Right cardiac atrium (tissue), 5 donors: ENCODE measurements at places on chromosomes 16 and 17.

GRCh38 chr17:50918933-50919296 is 52.8 kb upstream of the TOB1 start:
- DNase-seq = no peak

DNA sequence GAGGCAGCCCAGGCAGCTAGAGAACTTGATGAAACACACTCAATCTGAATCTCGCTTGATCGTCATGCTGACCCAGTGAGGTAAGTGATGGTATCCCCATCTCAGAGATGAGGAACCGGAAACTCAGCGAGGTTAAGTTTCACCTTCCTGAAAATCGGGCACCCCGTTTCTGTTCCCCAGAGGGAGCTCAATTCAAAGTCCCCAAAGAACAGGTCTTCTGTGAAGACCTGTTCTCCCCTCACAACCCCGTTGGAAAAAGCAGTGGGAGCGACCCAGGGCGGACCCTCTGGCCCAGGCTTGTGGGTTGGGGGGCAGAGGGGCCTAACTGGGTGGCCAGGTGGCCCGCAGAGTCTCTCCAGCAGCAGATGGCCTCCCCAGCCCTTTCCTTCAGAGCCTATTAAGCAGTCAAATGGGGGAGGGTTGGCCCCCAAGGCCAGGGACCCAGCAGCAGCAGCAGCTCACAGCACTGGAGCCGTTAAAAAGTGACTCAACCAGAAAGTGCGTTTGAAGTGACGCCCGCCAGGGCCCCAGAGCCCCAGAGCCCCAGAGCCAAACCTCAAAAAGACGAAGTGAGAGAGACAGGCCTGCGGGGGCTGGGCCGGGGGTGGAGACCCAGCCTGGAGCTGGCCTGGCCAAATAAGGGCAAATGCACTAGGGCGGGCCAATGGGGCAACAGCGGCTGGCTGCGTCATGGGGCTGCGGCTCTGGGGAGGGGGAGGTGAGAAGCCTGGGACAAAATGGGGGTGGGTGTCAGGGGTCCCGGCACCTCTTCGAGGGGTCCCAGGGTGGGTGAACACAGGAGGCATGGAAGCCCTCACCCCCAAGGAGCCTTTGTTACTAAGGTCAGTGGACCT is 9.2 kb upstream of the TSPOAP1 start:
- peak; percentile 92 for DNase-seq

DNA sequence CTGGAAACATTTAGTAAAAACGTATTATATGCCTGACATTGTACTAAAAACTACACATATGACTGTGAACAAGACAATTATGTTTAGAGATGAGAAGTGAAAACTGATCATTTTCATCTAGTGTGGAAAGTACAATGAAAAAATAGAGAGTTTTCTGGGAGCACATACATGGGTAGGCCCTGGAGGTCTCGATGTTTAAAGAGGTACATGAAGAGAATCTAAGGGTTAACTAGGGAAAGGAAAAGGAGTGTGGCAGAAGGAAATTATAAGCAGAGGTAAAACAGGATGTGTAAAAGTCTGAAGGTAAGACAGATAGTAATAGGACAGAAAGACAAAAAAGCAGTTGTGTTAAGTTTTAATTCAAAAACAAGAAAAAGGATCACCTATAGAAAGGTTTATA is 113.7 kb downstream of the USP32 start:
- no peak for DNase-seq

GRCh38 chr16:28151180-28151579 is 60.6 kb downstream of the XPO6 start:
- DNase-seq = no peak

GRCh38 chr16:15031586-15031985 is 24.3 kb downstream of the NTAN1 start:
- DNase-seq = no peak

DNA sequence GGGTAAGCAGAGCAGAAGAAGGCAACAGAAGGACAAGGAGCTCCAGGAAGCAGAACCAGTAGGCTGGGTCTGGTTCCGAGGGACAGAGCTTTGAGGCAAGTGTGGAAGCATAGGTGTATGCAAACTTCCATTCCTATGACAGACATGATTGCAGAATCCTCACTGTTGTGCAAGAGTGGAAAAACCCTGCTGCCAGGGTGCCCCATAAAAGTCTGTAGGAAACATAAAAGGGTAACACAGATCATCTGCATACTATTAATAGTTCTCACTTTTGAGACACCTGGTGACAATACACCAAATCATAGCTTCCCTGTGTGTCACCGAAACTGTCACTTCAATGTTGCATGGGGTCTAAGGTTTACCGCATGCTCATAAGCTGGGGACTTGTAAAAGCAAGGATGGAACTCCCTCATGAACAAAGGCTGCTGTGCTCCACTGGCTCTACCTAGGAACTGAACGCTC is 39.7 kb downstream of the ARHGAP17 start:
- no peak for DNase-seq

- DNase-seq = no peak
These were observed 17.3 kb downstream of the TAC4 start for GRCh38 chr17:49830605-49831004.

GRCh38 chr17:48308581-48308980 is 121.4 kb downstream of the SKAP1 start:
- no peak for DNase-seq

GRCh38 chr16:87165885-87166284 is 151.3 kb downstream of the C16orf95 start:
- no peak for DNase-seq

DNA sequence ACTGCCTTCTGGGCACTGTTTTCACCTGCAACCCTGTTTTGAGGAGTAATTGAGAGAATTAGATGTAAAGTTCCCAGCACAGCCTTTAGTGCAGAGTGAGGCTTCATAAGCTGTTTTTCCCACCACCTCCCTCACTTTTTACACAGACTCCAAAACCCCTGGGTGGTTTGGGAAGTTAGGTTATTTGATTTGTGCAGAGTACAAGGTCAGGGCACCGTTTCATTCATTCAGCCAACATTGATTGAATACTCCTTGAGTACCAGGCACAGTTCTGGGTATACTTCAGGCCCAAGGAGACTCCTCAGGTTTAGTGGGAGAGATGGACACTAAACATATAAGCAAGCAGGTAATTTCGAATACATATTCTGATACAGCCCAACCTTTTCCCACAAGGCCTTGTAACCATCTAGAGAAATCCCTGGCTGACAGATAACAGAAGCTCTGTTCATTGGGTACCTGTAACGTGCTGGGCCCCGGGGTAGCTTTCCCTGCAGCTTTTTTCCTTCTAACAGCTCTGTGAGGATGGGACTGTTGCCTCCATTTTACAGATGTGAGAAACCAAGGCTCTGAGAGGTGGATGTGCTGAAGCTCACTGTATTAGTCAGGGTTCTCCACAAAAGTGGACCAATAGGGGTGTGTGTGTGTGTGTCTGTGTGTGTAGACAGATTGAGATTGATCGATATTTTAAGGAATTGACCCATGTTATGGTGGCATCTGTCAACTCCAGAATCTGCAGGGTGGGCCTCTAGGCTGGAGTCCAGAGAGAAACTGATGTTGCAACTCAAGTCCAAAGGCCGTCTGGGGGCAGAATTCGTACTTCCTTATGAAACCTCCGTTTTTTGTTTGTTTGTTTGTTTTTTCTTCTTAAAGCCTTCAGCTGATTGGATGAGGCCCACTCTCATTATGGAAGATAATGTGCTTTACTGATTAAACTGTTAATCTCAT is 234.7 kb downstream of the SNX29 start:
- DNase-seq = no peak

- peak; percentile 70 for DNase-seq
These were observed 1.3 kb downstream of the AKAP1 start for GRCh38 chr17:57086069-57086930.

- DNase-seq = no peak
These were observed 300.2 kb downstream of the MAP2K6 start for GRCh38 chr17:69714669-69715068.

DNA sequence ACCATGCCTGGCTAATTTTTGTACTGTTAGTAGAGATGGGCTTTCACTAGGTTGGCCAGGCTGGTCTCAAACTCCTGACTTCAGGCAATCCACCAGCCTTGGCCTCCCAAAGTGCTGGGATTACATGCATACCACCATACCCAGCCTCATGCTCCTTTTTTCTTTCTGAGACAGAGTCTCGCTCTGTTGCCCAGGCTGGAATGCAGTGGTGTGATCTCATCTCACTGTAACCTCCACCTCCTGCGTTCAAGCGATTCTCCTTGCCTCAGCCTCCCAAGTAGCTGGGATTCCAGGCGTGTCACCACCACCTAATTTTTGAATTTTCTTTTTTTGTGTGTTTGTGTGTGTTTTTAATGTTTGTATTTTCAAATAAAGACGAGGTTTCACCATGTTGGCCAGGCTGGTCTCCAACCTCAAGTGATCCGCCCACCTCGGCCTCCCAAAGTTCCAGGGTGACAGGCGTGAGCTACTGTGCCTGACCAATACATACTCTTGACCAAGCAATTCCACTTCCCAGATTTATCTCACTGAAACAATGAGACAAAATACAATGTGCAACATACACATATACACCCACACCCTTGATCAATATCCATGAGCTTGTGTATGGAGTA is 5.0 kb downstream of the GRB2 start:
- DNase-seq = no peak

GRCh38 chr17:45917081-45917480 is 22.7 kb downstream of the MAPT start:
- DNase-seq = no peak

DNA sequence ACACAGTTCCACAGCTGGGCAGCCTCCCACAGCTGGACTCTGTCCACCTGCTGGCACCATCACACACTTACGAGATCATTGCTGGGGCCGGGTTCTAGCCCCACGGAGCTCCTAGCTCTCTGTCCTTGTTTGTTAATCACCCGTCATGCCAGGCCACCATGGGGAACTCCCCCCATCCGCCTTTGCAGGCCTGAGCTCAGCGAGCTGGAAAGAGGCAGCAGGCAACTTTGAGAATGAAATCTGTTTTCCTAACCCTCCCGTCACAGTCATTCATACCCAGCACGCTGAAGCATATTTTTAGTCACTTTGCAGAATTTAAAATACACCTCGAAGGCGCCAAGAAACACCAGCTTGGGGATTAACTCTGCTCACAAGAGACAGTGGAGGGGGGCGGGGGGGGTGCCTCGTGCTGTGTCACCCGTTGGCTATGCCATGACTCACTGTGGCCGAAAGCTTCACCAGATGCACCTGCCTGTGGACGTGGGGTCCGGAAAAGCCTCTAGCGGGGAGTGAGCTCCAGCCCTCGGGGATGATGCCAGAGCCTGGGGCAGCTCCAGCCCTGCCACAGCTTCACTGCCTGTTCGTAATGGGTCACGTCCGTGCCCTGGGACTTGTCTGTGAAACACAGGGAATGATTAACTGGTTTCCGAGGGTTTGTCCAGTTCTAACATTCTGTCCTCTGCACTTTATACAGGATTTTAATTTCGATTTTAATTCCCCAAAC is 1.4 kb upstream of the SPNS2 start:
- DNase-seq = peak; percentile 38

GRCh38 chr17:78130090-78130436 is 508 bp upstream of the TMC8 start:
- DNase-seq = no peak

DNA sequence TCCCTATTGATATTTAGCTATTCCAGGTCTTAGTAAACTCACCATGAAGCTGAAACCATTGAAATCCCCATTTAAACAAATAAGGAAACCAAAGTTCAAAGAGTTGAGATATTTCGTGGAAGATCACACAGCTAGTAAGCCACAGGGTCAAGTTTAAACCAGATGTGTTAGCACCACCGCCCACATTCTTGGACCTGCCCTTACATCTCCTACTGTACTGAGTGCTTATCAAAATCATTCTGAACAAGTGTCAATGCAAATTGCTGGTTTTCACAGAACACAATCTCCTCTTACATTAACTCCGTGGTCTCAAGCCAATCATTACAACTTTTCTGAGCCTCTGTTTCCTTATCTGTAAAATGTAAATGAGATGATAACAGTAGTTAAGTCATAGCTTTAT is 676.2 kb downstream of the CDH11 start:
- no peak for DNase-seq
